ENCODE measurements at places on chromosomes 6 and 20. TPM values are rescaled to one million over a fixed set of nuclear protein-coding genes. Genes with fewer than 3 reads are reported as not detected.
A peak's percentile ranks its signal among the peaks of the same experiment; 100 is the strongest.

DNA sequence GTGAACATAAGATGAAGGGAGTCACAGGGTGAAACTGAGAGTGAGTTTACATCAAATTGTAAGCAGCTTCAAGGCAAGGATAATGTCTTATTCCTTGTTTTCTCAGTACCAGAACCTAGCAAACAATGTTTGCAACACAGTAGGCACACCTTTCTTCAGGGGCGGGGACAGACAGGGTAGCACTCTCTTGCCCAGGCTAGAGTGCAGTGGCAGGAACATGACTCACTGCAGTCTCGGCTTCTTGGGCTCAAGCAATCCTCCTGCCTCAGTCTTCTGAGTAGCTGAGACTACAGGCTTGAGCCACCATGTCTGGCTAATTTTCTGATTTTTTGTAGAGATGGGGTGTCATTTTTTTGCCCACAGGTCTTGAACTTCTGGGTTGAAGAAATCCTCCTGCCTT is 299.8 kb downstream of the CD83 start:
- no peak for DNase-seq
- no peak overlapping the region for H3K27ac ChIP-seq
- no peaks in the 10 kb centered on the region for H3K4me1 ChIP-seq
- H3K36me3 ChIP-seq = no peaks in the 10 kb centered on the region

DNA sequence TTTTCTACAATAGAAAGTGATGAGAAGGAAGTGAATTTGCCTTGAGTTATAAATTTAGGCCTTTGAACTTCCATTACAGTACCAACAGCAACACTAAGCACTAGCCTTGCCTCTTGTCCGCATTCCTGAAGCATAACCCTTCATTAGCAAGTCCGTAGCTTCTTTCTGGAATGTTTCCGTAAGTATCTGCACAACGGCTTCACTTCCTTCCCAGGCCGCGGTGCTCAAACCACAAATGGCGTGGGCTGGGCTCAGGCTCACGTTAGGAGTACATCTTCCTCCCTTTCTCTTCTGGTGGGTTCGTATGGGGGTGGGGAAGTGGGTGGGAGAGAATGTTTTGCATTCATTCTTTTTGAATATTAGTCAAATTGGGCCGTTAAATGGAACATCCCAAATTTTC is 193.8 kb upstream of the SNX9 start:
- peaks cover 2% of the 10 kb centered on the region for H3K4me1 ChIP-seq
- H3K27ac ChIP-seq = no peak overlapping the region
- no peak for DNase-seq
- H3K27me3 ChIP-seq = no peaks in the 10 kb centered on the region

F13A1 gene
- not detected for total RNA-seq

DNA sequence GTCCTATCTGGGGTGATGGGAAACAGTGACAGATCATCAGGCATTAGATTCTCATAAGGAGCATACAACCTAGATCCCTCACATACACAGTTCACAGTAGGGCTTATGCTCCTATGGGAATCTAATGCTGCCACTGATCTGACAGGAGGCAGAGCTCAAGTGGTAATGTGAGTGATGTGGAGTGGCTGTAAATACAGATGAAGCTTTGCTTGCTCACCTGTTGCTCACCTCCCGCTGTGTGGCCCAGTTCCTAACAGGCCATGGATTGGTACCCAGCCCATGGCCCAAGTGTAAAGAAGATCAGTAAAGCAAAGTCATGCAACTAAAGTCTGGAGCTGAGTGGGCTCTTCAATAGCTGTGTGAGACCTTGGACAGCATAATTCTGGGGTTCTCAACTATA is 65.9 kb downstream of the PKIB start:
- no peak for DNase-seq
- no peaks in the 10 kb centered on the region for H3K4me1 ChIP-seq
- H3K4me3 ChIP-seq = no peak overlapping the region
- H3K36me3 ChIP-seq = no peaks in the 10 kb centered on the region

CLDN20 gene
- not detected for total RNA-seq

DNA sequence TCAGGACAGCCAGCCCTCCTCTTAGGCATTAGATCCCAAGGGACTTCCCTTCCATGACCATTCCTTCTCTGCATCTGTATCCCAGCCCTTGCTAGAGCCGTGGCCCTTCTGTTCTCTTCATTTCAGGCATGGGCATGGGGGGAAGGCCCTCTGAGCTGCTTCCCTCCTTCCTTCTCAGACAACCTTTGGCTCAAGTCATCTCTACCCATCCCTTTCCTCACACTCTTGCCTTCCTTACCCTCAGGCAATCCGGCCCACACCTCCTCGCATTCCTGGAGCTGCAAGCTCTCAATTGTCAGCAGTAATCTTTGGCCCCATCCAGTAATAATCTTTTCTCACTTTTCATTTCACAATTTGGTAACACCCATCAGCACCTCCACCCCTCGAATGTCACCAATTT is 426.9 kb upstream of the JARID2 start:
- DNase-seq = no peak
- H3K36me3 ChIP-seq = no peaks in the 10 kb centered on the region
- H3K27me3 ChIP-seq = peaks cover 3% of the 10 kb centered on the region
- peak overlapping the region; percentile 3 for H3K27ac ChIP-seq
- H3K4me3 ChIP-seq = no peak overlapping the region

SLC2A10 gene
- 1.5 TPM for total RNA-seq

- no peak for DNase-seq
- no peaks in the 10 kb centered on the region for H3K27me3 ChIP-seq
- H3K4me3 ChIP-seq = no peak overlapping the region
- H3K4me1 ChIP-seq = peaks cover 71% of the 10 kb centered on the region
- H3K27ac ChIP-seq = peak overlapping the region; percentile 90
Observed at GRCh38 chr20:49687595-49688567, 25.8 kb downstream of the B4GALT5 start.

DNA sequence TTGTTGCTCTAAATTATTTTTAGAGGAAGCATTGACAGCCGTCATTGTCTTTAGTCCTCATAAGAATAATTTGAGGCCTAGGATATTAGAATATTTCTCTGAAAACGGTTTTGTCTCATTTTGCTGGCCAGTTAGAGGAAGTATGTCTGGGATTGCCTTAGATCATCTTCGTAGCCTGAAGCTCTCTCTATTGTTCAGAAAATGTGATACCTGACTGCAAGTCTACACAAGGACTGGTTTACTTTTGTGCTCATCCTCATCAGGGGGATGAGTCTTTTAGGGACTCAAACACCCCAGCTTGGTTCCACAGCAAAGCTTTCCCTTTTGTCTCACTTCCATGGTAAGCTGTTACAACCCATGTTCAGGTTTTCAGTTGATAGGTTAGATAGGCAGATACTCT is 141.8 kb downstream of the FARS2 start:
- no peak overlapping the region for H3K4me3 ChIP-seq
- DNase-seq = no peak
- H3K36me3 ChIP-seq = no peaks in the 10 kb centered on the region
- H3K4me1 ChIP-seq = no peaks in the 10 kb centered on the region
- H3K27me3 ChIP-seq = no peaks in the 10 kb centered on the region

- H3K4me3 ChIP-seq = no peak overlapping the region
- no peaks in the 10 kb centered on the region for H3K36me3 ChIP-seq
- H3K4me1 ChIP-seq = no peaks in the 10 kb centered on the region
- no peak for DNase-seq
- no peaks in the 10 kb centered on the region for H3K27me3 ChIP-seq
Observed at GRCh38 chr6:22765015-22765414, 195.6 kb downstream of the HDGFL1 start.

- no peak overlapping the region for H3K27ac ChIP-seq
- no peaks in the 10 kb centered on the region for H3K4me1 ChIP-seq
- DNase-seq = no peak
- peaks cover 28% of the 10 kb centered on the region for H3K27me3 ChIP-seq
- H3K36me3 ChIP-seq = no peaks in the 10 kb centered on the region
Observed at GRCh38 chr20:4225745-4226144, 210.4 kb upstream of the RNF24 start.

GRCh38 chr20:42461965-42462593 is 727.6 kb downstream of the PTPRT start:
- no peaks in the 10 kb centered on the region for H3K27me3 ChIP-seq
- H3K27ac ChIP-seq = no peak overlapping the region
- H3K4me3 ChIP-seq = no peak overlapping the region
- H3K4me1 ChIP-seq = no peaks in the 10 kb centered on the region

- H3K4me1 ChIP-seq = peaks cover 9% of the 10 kb centered on the region
- DNase-seq = no peak
- H3K36me3 ChIP-seq = no peaks in the 10 kb centered on the region
- no peak overlapping the region for H3K27ac ChIP-seq
Observed at GRCh38 chr6:108888052-108888451, 39.8 kb downstream of the ARMC2 start.

- H3K4me3 ChIP-seq = no peak overlapping the region
- DNase-seq = no peak
- no peaks in the 10 kb centered on the region for H3K27me3 ChIP-seq
- H3K36me3 ChIP-seq = no peaks in the 10 kb centered on the region
- no peak overlapping the region for H3K27ac ChIP-seq
Observed at GRCh38 chr6:114291428-114291827, 51.4 kb downstream of the HS3ST5 start.

- H3K27me3 ChIP-seq = no peaks in the 10 kb centered on the region
- H3K36me3 ChIP-seq = no peaks in the 10 kb centered on the region
- no peak for DNase-seq
Observed at GRCh38 chr20:62275219-62275618, 27.6 kb upstream of the ADRM1 start.

DNA sequence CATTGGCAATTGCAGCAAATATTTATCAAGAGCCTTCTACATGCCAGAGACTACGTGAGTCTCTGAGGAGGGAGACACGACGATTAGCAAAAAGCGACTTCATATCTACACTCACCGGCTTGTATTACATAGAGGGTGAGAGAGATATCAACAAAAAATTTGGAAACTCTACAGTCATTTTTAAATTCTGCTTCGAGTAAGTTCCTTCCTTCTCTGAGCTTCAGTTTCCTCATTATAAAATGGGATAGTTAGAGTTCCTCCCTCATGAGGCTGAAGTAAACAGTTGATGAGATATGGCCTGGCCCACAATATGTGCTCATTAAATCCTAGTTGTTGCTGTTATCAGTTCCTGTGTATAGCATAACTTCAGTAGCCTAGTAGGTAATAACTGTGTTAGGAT is 64.1 kb upstream of the SIRPA start:
- no peaks in the 10 kb centered on the region for H3K4me1 ChIP-seq
- no peaks in the 10 kb centered on the region for H3K36me3 ChIP-seq
- DNase-seq = no peak
- H3K4me3 ChIP-seq = no peak overlapping the region
- no peak overlapping the region for H3K27ac ChIP-seq

DNA sequence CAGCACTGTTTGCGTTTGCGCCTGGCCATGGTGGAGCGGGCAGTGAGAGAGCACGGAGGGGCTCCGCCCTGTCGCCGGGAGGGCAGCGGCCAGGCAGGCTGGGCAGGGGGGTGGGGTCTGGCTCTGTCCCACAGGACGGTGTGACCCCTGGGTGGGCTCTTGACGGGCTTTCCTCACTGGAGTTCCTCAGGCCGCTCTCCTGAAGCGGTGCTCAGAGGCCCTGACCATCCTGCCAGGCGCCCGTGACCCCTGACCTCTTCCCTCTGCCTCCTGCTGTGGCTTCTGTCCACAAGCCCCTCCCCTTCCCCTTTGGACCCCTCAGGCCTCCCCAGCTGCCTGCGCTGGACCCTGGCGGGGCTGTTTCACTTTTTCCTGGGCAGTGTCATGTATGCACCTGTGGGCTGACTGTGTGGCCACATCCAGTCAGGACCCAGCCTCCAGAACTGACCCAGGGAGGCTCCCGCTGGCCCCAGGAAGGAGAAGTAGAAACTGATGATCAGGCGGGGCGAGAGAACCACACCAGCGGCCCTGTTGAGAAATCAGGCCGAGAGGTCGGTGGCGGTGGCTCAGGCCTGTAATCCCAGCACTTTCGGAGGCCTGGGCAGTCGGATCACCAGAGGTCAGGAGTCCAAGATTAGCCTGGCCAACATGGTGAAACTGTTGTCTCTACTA is 1.2 kb downstream of the OGFR start:
- H3K27me3 ChIP-seq = no peaks in the 10 kb centered on the region
- H3K27ac ChIP-seq = peak overlapping the region; percentile 37
- DNase-seq = no peak
- H3K36me3 ChIP-seq = no peaks in the 10 kb centered on the region

DNA sequence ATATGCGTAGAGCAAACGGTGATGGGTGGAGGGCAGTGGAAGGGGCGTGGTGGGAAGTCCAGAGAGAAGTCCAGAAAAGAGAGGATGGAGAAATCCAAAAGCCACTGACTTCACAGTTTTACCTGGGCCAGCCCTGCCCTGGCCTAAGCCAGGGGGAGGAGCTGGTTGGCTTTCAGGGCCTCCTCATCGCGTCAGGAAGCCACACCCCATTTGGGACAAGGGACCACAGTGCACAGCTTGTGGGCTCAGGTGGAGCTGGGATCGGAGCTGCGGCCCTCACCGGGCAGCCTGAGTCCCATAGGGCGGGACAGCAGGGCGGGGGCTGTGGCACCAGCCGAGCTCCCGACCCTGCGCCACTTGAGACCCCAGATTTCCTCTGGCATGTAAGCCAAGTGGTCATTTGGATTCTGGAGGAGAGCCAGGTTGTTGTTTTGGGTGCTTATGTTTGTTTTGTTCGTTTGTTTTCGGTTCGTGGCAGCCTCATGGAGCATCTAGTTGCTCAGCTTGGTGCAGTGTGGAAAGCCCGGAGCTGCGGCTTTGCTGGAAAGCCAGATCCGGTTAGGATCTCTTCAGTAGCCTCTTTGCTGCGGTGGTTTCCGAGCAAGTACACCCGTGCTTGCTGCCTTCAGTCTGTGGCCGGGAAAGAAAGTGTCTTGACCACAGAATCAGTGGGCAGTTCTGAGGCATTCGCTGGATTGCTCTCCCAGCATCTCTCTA is 42.2 kb downstream of the RIOK1 start:
- H3K27me3 ChIP-seq = peaks cover 13% of the 10 kb centered on the region
- DNase-seq = no peak
- H3K36me3 ChIP-seq = peaks cover 5% of the 10 kb centered on the region
- no peak overlapping the region for H3K27ac ChIP-seq
- no peaks in the 10 kb centered on the region for H3K4me1 ChIP-seq
- H3K4me3 ChIP-seq = no peak overlapping the region

- no peaks in the 10 kb centered on the region for H3K27me3 ChIP-seq
- H3K27ac ChIP-seq = no peak overlapping the region
- DNase-seq = no peak
- H3K36me3 ChIP-seq = no peaks in the 10 kb centered on the region
Observed at GRCh38 chr6:22141241-22141745, 155.5 kb downstream of the PRL start.

OR2H1 gene
- not detected for total RNA-seq

DNA sequence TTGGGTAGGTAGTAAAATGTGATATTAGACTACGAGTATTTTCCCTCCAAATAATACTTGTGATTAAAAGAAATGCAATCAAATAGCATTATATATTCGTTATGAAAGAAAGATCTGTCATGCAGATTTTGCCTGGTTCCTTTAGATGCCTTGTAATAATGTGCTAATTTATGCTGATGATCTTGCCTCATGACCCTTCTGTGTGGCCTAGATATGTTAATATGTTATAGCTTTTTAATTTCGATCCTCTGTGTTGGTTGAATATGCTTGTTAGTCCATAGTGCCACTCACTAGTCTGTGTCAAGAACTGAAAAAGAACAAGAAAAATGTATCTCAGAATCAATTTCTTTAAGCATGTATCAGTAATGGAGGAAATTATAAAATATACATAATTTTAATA is 31.9 kb downstream of the CDKAL1 start:
- no peak overlapping the region for H3K27ac ChIP-seq
- peaks cover 11% of the 10 kb centered on the region for H3K4me1 ChIP-seq
- DNase-seq = no peak
- no peaks in the 10 kb centered on the region for H3K27me3 ChIP-seq
- no peak overlapping the region for H3K4me3 ChIP-seq
- peaks cover 7% of the 10 kb centered on the region for H3K36me3 ChIP-seq
